ENCODE measurements at places on chromosomes 12 and 14. TPM values are rescaled to one million over a fixed set of nuclear protein-coding genes. Genes with fewer than 3 reads are reported as not detected.

ARMH4 gene
- polyA plus RNA-seq, result 8.0 TPM

TNS2 gene
- polyA plus RNA-seq, result 32.4 TPM

ATXN3 gene
- polyA plus RNA-seq, result 7.3 TPM

SERPINA9 gene
- not detected for polyA plus RNA-seq

All from brain (organoid and tissue), 16 donors.